ENCODE measurements at places on chromosomes 7 and 10.

DNA sequence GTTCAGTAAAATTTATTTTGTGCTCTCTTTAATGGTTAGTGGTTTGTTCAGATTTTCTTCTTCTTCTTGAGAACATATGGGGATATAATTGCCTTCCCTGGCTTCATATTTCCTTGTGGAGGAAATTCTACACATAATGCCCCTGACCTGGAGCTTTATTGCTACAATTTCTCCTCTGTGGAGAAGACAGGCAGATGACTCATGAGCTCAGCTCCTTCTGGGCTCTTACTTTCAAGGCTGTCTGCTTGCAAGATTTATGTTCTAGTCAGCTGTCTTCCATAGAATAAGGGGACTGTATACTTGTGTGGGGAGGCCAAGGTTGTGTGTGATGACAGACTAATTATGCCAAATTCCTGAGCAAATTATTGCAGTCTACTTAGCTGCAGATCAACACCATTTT lies 1.6 kb downstream of the LRRD1 start:
- no peak for DNase-seq

- no peak for DNase-seq
Measured at GRCh38 chr10:77989081-77989724, 40.1 kb downstream of the POLR3A start.

- DNase-seq: no peak
Measured at GRCh38 chr7:127792528-127793342, 140.7 kb downstream of the SND1 start.

DNA sequence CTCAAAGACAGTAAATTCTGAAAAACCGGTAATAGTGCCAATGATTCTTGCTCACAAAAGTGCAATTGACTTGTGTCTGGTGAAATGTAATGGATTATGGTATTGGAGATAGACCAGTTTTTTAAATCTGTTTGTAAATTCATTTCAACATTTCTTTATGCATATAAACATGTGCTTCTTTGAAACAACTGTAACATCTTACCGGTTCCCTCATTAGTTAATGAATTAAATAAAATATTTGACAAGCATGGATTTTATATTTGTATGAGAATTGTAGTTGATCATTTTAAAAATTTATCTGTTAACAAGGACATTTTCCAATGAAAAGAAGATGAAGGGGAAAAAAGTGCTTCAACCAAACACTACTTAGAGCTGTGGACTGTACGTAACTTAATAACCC lies 21.0 kb upstream of the APBB1IP start:
- no peak for DNase-seq

DNA sequence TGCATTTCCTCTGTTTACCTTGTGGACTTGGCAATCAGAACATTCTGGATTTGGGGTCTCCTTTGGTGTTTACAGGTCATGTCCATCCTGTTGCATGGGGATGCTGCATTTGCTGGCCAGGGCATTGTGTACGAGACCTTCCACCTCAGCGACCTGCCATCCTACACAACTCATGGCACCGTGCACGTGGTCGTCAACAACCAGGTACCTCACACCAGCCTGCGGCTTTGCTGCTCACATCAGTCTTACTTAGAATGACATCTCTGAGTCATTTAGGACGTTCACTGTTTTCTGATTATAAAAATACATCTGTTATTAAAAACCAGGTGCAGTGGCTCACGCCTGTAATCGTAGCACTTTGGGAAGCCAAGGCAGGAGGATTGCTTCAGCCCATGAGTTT lies 67.0 kb upstream of the ZMIZ2 start:
- DNase-seq: no peak

GRCh38 chr7:98240961-98241673 lies 10.9 kb downstream of the TECPR1 start:
- DNase-seq: no peak

DNA sequence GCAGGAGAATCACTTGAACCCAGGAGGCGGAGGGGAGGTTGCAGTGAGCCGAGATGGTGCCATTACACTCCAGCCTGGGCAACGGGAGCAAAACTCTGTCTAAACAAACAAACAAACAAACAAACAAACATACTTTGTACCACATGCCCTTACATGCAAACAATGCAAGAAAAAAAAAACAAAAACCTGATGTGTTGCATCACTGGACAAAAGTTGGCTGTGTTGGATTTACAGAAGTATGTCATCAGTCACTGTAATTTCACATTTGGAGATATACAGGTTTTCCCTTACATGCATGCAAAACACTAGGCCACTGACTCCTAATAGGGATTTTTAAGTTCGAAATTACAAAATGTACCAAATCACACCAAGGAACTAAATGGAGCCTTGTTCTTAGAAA lies 138.5 kb downstream of the SRPK2 start:
- DNase-seq: no peak

- DNase-seq: no peak
Measured at GRCh38 chr10:71481746-71482410, 85.2 kb downstream of the CDH23 start.

DNA sequence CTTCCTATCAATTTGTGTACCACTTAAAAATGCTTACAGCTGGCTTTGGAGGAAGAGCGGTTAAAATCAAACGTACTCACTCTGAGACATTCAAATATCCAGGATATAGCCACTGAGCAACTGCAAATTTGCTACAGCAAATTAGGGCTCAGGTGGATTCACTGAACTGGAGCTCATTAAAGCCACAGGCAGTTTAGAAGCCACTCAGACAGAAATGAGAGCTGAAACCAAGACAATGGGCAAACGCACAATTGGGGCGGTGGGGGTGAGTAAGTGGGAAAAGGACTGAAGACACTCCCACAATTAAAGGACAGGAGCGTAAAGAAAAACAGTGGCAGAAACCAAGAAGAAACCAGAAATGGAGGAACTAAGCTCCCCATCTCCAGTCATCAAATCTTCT lies 20.5 kb downstream of the MPP7 start:
- DNase-seq: no peak

DNA sequence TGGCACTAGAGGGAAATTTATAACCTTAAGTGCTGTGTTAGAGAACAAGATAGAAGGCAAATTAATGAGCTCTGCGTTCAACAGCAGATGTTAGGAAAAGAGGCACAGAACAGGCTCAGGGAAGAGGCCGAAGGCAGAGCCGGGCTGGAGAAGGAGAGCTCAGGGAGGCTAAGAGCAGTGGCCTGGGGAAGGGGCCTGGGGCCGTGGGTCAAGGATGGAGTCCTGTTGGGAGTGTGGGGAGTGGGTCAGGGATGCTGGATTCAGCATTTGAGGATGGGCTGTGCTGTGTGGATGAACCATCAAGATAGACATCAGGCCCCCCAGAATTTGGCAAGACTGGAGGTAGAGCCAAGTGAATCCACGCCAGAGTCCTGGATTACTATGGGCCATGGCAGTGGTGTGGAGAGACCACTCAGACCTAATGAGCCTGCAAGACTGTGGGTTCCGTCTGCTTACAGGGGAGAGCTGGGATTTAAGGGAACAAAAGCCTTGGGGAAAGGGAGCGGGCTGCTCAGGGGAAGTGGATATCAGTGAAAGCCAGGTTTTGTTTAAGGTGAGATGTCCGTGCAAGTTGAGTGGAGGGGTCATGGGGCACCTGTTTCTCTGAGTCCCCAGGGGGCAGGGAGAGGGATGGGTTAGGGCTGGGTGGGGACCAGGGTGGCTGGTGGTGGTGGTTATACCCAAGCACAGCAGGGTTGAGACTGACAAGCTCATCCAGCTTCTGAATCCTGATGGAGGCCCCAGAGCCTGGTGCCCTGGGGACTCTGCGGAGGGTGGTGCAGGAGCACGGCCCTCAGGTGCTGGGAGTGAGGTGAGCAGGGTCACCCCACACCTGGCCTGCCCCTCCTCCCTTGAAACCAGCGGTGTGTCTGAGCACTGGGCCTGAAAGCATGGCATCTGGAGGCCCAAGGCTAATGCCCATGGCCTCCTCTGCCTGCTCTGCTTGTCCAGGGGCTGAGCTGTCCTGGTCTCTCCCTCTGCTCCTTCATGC lies 101.7 kb downstream of the BMS1 start:
- no peak for DNase-seq

GRCh38 chr7:33101906-33102305 lies 7.3 kb downstream of the RP9 start:
- no peak for DNase-seq

DNA sequence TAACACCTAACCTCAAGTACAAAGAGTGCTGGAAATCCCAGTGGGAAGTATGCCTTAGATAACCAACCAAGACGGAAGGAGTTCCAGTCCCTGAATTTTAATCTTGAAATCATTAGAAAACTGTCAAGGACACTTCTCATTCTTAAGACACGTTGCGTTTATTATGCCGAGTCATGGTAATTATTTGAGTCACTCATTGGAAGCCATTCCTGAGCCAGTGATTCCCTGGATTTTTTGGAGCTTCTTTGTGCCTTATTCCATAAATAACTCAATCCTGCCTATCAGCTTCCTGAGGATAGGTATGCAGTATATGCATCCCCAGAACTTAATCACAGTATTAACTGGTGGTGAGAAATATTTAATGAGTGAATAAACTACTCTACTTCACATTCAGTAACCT lies 77.4 kb downstream of the PPP1R17 start:
- DNase-seq: no peak

DNA sequence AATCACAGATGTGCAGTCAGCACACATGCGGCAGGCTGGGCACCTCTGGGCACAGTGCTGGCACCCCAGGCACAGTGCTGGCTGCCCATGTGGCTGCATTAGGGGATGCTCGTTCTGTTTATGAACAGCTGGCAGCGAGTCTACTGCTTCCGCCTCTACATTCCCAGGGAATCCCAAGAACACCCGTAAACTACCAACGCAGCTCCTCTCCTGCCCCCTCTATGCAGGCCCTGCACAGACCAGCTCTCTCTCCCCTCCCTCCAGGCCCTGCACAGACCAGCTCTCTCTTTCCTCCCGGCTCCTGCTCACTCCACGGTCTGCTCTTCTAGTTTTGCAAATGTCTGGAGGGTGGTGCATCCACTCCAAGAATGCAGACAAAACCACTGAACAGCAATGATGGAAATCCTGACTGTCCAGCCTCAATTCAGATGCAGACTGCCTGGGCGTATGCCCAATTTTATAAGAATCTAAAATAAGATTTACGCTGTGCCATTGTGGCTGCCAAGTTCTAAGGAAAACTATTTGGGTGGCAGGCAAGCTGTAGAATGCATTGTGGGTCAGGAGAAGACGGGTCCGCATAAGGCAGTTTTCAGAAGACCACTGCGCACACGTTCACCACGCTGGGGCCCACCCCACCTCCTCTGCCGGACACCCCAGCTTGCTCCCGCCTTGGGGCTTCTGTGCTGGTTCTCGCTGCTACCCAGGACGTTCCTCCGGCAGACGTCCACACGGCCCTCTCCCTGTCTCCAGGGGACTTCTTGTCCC lies 234.6 kb downstream of the ZMYND11 start:
- no peak for DNase-seq

GRCh38 chr10:9285690-9286089 lies 1231.2 kb downstream of the GATA3 start:
- no peak for DNase-seq

Measured in NCI-H345 (cell line).